ENCODE measurements at places on chromosomes 16 and 17.

GRCh38 chr16:57038166-57038565 is 48.8 kb downstream of the NLRC5 start:
- no peak for DNase-seq

DNA sequence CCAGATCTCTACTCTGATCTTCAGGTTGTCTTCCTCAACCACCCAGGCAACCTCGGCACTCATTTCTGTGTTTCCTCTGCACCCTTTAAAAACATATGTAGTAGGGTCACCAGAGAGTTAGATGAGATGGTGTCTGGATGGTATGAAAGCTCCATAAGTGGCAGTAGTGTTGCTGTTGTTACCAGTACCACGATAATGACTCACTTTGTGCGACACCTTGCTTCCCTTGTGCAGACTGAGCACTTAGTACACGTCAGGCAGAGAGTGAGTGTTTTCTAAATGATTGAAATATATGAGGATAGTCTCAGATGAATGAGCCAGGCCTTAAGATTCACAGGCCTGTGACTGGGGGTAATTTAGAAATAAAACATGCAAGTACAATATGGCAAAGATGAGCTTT is 188.7 kb downstream of the MAF start:
- DNase-seq, result no peak

DNA sequence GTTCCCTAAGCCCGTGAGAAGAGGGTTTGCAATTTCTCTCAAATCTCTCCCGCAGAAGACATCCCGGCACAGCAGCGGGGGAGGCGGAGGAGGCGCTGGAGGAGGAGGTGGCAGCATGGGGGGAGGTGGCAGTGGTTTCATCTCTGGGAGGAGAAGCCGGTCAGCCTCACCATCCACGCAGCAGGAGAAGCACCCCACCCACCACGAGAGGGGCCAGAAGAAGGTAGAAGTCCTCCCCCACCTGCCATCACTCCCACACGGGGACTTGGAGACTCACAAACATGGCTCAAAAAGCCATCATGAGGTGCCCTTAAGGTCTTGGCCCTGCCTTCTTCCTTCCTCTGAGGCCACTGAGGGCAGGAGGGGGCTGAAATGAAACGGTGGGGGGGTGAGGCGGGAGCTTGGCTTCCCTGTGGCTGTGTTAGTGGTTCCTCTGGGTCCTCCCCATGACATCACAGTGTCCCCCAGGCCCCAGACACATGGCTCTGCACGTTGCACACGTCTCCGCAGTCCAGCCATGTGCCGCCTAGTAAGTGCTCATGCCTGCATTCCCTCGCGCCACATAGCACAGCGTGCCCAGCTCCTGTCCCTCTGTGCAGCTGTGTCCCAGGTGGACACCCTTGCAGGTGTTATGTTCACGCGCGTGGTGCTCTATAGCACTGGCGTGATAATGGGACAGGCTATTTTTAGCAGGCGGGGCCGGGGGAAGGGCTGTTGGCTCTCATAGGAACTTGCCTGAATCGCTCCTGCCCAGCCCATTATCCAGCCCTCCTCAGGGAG is 6.9 kb downstream of the MLLT6 start:
- no peak for DNase-seq

GRCh38 chr17:73867056-73867455 is 222.8 kb upstream of the SDK2 start:
- no peak for DNase-seq

DNA sequence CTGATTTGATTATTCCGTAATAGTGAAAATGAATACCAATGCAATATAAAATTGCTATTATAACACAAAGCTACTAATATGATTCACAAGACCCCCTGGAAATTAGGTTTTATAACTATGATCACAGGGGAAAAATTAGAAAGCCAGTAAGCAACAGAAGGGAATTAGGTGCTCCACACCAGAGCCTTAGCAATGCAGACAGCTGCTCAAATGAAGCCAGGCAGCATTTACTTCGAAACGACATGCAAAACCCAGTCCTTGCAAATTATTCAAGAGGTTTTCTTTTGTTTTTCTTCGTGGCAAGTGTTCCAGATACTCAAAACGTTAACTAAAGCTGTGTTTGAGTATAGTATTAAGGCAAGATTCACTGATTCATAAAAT is 47.9 kb downstream of the TOX3 start:
- no peak for DNase-seq

DNA sequence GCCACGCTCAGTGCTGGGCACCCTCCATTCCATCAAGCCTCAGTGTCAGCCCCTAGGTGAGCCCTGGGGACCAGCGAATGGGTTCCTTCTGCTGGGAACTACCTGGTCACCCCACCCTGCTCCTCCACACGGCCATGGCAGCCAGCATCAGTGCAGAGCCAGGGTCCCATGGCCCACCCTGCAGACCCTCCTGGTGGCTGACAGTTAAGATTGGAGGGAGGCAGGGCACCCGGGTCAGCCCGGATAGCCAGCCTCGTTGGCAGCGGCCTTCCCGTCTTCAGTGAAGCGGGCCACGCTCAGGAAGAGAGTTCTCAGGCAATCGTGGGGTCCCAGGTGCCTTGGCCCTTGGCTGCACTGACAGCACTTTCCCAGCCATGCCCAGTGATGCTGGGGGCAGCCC is 37.1 kb upstream of the ACSF3 start:
- DNase-seq, result no peak

DNA sequence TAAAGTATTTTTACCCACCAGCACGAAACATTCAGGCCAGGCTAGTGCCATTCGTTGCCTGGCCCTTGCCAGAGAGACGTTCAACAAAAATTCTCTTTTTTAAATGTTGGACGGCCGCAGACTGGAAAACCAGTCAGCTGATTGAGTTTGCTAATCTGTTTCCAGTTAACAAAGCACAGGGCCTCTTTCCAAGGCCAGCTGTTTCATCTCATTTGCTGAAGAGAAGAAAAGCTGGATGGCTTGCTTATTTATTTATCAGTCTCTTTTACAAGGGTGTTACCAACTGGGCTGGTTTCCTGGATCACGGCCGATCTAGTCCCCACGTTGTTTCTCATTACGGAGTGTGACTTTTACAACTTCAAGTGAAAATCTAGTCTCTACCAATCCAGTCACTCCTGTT is 418.7 kb upstream of the DYNLRB2 start:
- DNase-seq, result peak; percentile 17

DNA sequence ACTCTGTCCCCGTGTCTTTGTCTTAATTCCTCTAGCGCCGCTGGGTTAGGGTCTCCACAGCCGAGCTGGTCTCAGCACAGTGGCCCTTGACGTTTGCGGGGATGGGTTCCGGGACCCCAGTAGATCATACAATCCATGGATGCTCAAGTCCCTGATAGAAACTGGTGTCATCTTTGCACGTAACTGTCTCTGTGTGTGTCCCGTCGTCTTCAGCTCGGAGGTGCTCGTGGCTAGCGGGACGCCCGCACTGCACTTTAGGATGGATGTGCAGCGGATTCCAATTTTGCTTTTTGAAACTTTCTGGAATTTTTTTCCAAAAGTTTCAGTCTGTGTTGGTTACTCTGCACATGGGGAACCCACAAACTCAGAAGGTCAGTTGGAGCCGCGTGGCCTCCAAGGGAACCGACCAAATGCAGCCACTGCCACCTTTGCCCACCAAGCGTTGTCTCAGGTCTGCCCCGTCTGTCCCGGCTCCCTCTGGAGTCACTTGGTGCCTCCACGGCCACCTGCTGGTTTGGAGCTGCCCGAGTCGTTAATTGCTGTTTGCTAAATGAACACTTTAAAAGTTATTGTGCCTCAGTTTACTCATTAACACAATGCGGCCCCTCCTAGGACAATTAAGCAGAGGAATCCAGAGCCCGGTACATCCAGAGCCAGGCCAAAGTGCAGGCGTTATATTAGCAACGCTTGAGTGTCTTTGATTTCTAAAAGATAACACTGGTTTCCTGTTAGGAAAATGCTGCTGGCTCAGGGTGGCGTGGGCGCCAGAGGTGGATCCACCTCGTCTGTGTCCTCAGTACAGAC is 5.3 kb upstream of the DPEP1 start:
- DNase-seq, result no peak

- peak; percentile 29 for DNase-seq
Observed at GRCh38 chr17:29567554-29568330, 759 bp upstream of the TP53I13 start.

- DNase-seq, result no peak
Observed at GRCh38 chr16:19282101-19282500, 3.4 kb upstream of the CLEC19A start.

Measured in tibial nerve (tissue), 4 donors.